SJCRH30 (cell line): ENCODE measurements at places on chromosomes 5 and 9. TPM values are rescaled to one million over a fixed set of nuclear protein-coding genes. Genes with fewer than 3 reads are reported as not detected.

Gene SH3PXD2B
- 16.4 and 16.9 TPM in 2 replicates for total RNA-seq

Gene COL27A1
- total RNA-seq = 13.0 and 18.6 TPM in 2 replicates

Gene SPAG8
- total RNA-seq = 0.20 and 0.63 TPM in 2 replicates

Gene BRINP1
- total RNA-seq = 42.7 and 44.4 TPM in 2 replicates

Gene SVEP1
- 0.18 TPM in 2 replicates for total RNA-seq

Gene PIP5K1B
- 0.18 and 0.36 TPM in 2 replicates for total RNA-seq

Gene ELAVL2
- 29.1 and 29.2 TPM in 2 replicates for total RNA-seq

Gene EIF4E1B
- total RNA-seq = not detected in 2 replicates

Gene FOXD4L3
- 0.71 and 0.86 TPM in 2 replicates for total RNA-seq

Gene ZNF483
- 16.9 and 19.1 TPM in 2 replicates for total RNA-seq

Gene PCDHB2
- total RNA-seq = 24.4 and 24.6 TPM in 2 replicates

Gene PCDHB15
- total RNA-seq = 0.86 and 0.91 TPM in 2 replicates

Gene ARSI
- 0.18 and 0.28 TPM in 2 replicates for total RNA-seq

Gene ARHGEF28
- total RNA-seq = 5.2 and 5.8 TPM in 2 replicates

Gene SPINK7
- not detected in 2 replicates for total RNA-seq

Gene DNAJC25
- total RNA-seq = 14.2 and 15.1 TPM in 2 replicates

Gene GABRA6
- total RNA-seq = not detected in 2 replicates

Gene OBP2B
- total RNA-seq = not detected in 2 replicates

Gene PCDHGC5
- total RNA-seq = 1.3 and 2.8 TPM in 2 replicates

Gene ADAMTS13
- total RNA-seq = 0.42 and 0.43 TPM in 2 replicates

Gene SLC1A3
- total RNA-seq = 1.4 and 2.1 TPM in 2 replicates

Gene EQTN
- not detected in 2 replicates for total RNA-seq

Gene MARCOL
- total RNA-seq = not detected in 2 replicates

Gene MYMK
- total RNA-seq = 1.1 and 2.0 TPM in 2 replicates

Gene PCA3
- total RNA-seq = 0.35 and 0.59 TPM in 2 replicates

Gene LCN1
- total RNA-seq = not detected in 2 replicates

Gene SPATA31E1
- not detected in 2 replicates for total RNA-seq

Gene TRPM3
- 0.18 and 0.30 TPM in 2 replicates for total RNA-seq

Gene HTR1A
- total RNA-seq = not detected in 2 replicates

Gene HSPA4
- total RNA-seq = 166 and 173 TPM in 2 replicates

Gene GRM6
- total RNA-seq = not detected in 2 replicates

Gene KCNV2
- total RNA-seq = not detected in 2 replicates

Gene WASHC1
- 4.4 and 6.2 TPM in 2 replicates for total RNA-seq
